ENCODE measurements at places on chromosomes 13 and 19.

GRCh38 chr19:55321466-55322137 lies 3.5 kb downstream of the TMEM150B start:
- DNase-seq, result no peak

GRCh38 chr13:110396913-110397381 lies 89.9 kb downstream of the COL4A2 start:
- DNase-seq, result no peak

DNA sequence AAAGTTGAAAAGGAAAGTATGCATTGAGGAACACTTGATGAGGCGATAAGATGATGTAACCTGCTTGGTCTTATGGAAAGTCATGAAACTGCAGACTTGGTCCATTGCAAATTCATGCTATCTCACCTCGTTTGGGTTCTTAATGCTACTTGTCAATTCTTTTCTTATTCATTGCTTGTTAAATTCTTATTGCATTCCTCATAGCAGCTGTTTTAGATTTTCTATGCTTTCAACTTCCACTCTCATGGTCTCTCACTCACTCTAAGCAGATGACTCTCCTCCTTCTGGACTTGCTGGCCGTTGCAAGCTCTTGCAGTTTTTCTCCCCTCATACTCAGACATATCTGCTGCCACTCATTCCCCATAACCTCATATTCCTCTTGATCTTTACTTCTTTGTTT lies 67.8 kb upstream of the CSNK1A1L start:
- no peak for DNase-seq

- DNase-seq, result no peak
These were observed 35.2 kb downstream of the PEPD start for GRCh38 chr19:33486407-33486806.

GRCh38 chr19:40366697-40367561 lies 18.4 kb downstream of the PLD3 start:
- DNase-seq, result no peak

- no peak for DNase-seq
These were observed 2.1 kb downstream of the ZNF575 start for GRCh38 chr19:43534816-43535761.

- no peak for DNase-seq
These were observed 32.6 kb upstream of the GATAD2A start for GRCh38 chr19:19372656-19373416.

- no peak for DNase-seq
These were observed 8.1 kb downstream of the ZNF766 start for GRCh38 chr19:52277471-52277870.

DNA sequence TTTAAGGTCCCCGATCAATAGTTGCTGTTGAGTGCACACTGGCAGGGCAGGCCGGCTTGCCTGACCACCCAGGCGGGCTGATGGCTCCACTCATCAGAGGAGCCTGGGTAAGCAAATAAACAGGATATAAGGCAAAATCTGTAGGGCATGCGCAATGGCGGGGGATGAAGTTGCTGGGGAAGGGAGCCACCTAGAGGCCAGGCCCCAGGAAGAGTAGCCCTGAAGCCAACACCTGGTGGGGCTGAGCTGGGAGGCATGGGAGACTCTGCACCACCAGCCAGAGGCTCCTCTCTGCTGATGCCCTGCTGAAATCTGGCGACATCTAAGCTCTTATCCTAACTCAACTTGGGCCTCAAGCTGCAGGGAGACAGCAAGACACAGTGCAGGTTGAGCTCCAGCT lies 324.3 kb downstream of the ZNF536 start:
- DNase-seq, result peak; percentile 56

- no peak for DNase-seq
These were observed 29.6 kb upstream of the RCBTB2 start for GRCh38 chr13:48562296-48563066.

GRCh38 chr13:107057028-107057631 lies 489.2 kb upstream of the ARGLU1 start:
- DNase-seq, result no peak

All from NCI-H526 treated with DMSO at 0.1 percent for 48 hours (cell line).